ENCODE measurements at places on chromosomes 2 and 18.
A peak's percentile ranks its signal among the peaks of the same experiment; 100 is the strongest.

GRCh38 chr18:53911200-53911599 lies 313.3 kb downstream of the MBD2 start:
- DNase-seq, result no peak

GRCh38 chr2:48015421-48015820 lies 109.1 kb upstream of the FBXO11 start:
- no peak for DNase-seq

DNA sequence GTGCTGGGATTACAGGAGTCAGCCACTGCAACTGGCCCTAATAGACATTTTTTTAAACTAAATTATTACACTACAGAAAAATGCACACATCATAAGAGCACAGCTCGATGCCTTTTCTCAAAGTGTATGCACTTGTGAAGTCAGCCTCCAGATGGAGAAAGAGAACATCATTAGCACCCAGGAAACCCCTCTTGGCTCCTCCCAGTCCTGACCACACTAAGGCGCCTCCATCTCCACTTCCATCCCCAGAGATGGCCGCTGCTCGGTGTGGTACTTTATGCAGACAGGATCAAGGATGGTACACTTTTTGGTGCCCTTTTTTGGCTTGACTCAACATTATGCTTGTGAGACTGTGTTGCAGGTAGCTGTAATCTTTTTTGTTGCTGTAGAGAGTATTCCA lies 34.8 kb downstream of the RRM2 start:
- DNase-seq, result no peak

DNA sequence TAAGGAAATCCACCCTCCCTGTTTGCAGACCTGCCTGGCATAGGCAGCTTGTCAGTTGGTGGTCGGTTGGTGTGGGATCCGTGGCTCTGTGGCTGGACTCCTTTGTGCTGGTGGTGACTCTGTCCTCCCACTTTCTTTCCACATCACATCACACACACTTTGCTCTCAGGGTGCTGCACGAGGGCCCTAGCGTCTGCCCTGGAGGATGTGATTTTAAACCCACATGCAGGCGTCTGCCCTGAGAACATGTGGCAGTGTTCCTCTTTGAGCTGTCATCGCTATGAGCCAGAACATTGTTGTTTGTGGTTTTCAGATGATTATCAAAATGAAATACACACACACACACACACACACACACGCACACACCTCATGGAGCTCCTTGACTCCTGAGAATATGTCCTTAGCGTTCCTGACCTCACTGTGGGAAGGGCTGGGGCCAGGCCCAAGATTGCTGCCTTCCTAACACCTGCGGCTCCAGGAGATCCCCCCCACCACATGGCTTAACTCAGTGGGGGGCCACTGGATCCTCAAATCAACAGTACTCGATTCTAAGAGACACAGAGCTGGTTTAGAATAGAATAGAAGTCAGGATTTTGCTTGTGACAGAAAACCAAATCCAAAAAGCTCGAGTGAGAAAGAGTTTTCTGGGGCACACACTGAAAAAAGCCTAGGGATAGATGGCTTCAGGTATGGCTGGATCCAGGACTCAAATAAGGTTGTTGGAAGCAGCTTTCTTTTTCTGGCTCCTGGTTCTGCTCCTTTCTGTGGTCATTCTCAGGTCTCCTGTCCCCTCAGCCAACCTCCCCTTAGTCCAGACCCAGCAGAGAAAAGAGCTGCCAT lies 54.8 kb downstream of the RTP5 start:
- DNase-seq, result no peak

DNA sequence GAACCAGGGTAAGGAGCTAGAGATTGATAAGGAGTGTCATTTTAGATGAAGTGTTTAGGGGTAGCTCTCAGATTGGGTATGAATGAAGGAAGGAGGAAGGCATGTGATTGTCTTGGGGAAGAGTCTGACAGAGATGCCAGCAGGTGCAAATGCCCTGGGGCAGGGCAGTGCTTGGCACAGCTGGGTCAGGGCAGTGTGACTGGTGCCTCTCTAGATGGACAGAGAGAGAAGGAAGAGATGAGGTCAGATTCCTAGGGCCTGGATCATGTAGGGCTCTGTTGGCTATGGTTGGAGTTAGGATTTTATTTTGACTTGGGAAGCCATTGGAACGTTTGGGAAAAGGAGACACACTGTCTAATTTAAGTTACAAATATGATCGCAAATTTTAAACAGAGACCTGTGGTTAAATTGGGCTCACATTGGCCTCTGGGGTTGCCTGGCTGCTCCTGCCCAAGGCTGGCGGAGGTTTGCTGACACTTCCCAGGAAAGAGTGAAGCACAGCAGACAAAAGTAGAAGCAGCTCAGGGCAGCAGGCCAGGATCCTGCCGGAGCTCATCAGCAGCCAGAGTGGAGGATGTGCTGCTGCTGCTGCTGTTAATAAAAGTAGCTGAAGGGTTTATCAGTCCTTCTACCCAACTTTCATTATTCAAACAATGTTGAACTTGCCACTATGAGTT lies 32.7 kb upstream of the FHL2 start:
- DNase-seq, result peak; percentile 93

- DNase-seq, result no peak
Observed at GRCh38 chr18:74949611-74950010, 259.3 kb downstream of the PTGR3 start.

DNA sequence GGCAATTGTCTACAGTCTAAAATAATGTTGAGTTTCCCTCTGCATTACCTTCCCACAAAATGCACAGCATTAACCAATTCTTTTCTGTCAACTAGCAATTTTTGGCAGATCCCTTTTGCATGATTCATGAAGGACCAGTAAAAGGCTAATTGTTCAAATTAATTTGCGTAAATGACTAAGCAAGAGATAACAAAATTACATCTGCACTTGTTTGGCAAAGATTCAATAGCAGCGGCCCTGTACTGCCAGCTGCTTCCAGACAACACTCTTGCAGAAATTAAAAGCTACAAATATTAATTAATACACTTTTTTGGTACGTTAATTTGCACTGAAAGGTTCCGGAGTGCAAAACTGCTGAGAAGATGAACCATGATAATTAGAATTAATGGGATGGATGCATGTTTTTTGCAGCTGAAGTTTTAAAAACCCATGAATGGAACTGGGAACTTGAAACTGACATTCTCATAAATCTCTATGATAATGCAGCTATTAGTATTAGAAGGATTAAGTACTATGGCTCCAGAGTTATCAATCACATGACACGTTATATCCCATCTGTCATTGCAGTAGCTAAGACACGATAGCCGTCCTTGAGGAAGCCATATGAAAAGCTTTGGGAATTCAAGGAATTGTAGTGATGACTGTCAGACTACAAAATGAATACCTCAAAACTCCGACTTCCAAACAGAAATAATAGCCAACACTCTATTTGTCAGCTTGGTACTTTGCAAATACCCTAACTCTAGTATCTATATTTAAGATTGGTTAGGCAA lies 1268.3 kb upstream of the ACVR2A start:
- DNase-seq, result no peak

- DNase-seq, result no peak
Observed at GRCh38 chr2:101821059-101821805, 123.7 kb downstream of the MAP4K4 start.

GRCh38 chr2:239157269-239157668 lies 243.6 kb downstream of the HDAC4 start:
- DNase-seq, result no peak

DNA sequence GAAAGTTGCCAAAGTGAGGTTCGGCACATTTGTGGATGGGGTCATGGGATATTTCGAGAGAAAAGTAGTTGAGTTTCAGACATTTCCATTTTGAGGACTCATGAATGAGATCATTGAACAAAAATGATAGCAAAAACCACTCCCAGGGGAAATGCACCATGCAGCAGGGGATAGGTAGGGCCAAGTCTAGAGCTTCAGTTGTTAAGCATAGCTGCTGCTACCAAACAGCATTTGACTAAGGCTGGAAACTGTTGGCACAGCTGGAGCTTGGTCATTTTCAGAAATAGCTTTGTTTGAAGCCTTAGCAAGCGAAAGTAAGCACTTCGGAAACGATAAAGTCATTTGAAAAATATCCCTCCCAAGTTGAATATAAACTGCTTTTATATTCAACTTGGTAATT lies 431.8 kb downstream of the SOCS6 start:
- DNase-seq, result no peak

GRCh38 chr18:79400591-79401381 lies 5.1 kb downstream of the NFATC1 start:
- no peak for DNase-seq

GRCh38 chr18:30139631-30140287 lies 902.8 kb downstream of the DSC3 start:
- no peak for DNase-seq

- DNase-seq, result no peak
Observed at GRCh38 chr2:201579536-201579935, 63.8 kb downstream of the TMEM237 start.

GRCh38 chr2:127893494-127893893 lies 7.7 kb upstream of the AMMECR1L start:
- DNase-seq, result no peak

GRCh38 chr2:109109342-109109741 lies 19.7 kb upstream of the SH3RF3 start:
- DNase-seq, result no peak

- no peak for DNase-seq
Observed at GRCh38 chr2:189425676-189426075, 15.6 kb upstream of the WDR75 start.

GRCh38 chr2:100034431-100034830 lies 108.0 kb downstream of the AFF3 start:
- DNase-seq, result no peak

DNA sequence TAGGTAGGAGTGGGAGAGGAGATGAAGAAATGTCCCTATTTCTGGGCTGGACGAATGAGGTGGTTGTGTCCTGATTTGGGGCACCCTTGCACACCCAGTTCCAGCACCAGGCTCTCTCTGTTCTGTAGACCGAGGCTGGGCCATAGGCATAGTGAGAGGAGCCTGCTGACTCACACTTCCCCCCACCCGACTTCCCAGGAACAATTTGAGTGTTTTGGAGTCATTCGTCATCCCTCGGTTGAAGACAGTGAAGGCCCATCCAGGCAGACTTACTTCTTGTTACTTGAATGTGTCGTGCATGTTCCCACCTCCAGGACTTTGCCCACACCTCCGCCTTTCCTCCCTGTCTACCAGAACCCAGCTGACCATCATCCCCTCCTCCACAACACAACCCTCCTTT lies 179.1 kb downstream of the HAUS1 start:
- DNase-seq, result no peak

DNA sequence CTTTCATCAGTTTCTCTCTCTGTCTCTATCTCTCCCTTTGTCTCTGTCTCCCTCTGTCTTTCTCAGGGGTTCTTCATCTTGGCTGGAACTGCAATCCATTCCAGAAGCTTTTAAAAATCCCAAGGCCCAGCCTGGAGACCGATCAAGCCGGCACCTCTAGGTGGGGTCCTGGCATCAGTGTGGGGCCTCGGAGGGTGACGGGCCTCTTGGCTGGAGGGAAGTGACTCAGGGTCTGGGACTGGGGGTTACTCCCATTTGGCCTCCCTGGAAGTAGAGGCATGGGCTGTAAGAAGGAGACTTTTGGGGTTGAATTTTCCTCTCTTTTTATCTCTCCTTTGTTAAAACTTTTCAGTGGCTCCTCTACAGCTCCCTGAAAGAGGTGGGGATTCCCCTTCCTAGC lies 52.8 kb upstream of the OTOF start:
- DNase-seq, result no peak

- DNase-seq, result no peak
Observed at GRCh38 chr2:8133363-8133762, 548.5 kb upstream of the ID2 start.

DNA sequence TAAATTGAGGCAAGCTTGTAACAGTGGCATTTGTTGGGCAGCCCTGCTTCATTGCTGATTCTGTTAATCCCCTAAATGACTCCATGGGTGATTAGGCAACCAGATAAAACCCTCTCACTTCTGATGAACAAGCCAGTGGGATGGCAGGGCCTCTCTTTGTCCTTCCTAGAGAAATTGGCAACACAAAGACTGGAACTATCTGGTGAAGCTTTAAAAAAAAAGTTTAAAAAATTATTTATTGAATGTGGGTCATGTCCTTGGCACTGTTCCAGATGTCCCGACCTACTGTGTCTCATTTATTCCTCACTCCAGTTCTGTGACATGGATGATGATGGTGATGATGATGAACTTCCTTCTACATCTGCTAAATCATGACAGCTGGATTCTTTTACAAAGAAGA lies 30.8 kb downstream of the NRP2 start:
- peak; percentile 66 for DNase-seq

- DNase-seq, result no peak
Observed at GRCh38 chr2:45466053-45466452, 145.0 kb downstream of the SRBD1 start.

DNA sequence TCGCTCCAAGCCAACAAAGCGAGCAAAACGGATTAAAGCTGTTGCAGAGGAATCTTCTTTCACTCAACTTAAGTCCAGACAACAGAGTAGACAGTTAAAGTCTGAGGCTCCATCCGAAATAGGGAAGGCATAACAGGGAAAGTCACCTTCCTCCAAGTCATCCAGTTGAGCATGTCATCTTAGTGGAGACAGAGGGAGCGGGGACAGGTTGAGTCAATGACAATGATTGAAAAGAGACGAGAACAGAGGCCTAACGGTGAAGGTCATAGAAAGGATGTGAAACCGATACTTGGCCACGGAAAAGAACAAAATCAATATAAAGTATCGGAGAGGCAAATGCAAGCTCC lies 455 bp downstream of the C18orf32 start:
- no peak for DNase-seq

GRCh38 chr2:134308474-134309385 lies 54.9 kb downstream of the MGAT5 start:
- DNase-seq, result no peak

DNA sequence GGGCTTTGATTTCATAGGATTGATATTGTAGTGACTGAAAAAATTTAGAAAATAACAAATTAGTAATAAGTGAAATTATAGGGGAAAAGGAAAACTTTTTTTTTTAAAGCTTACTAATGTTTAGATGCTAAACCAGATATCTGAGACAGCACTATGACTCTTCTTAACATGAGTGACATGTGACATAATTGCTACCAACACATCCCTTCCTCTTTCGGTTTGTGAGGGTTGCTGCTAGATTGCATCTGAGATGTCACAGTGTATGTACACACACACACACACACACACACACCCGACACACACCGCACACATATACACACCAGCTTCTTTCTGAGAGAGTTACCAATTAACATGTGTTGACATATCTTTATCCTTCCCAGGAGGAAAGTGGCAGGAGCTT lies 18.0 kb downstream of the RAPGEF4 start:
- no peak for DNase-seq

- peak; percentile 72 for DNase-seq
Observed at GRCh38 chr2:20962939-20963557, 80.8 kb downstream of the APOB start.

DNA sequence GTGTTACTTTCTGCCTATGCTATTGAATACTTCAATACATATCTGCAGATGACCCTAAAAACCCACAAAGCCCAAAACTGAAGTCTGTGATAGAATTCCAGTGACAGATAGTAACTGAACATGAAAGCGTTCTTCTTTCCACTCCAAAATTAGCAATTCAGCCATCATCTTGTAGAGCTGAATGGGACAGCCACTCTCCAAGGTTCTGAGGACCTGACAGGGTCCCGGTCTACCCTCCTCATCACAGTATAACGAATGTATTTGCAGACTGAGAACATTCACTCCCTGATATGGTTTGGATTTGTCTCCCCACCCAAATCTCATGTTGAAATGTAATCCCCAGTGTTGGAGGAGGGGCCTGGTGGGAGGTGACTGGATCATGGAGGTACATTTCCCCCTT lies 189.5 kb downstream of the MTCL1 start:
- no peak for DNase-seq

- no peak for DNase-seq
Observed at GRCh38 chr2:85761-86160, 39.5 kb upstream of the FAM110C start.
